ENCODE measurements at places on chromosomes 7 and 10.

- DNase-seq, result no peak
Observed at GRCh38 chr10:124381011-124381611, 37.6 kb downstream of the OAT start.

DNA sequence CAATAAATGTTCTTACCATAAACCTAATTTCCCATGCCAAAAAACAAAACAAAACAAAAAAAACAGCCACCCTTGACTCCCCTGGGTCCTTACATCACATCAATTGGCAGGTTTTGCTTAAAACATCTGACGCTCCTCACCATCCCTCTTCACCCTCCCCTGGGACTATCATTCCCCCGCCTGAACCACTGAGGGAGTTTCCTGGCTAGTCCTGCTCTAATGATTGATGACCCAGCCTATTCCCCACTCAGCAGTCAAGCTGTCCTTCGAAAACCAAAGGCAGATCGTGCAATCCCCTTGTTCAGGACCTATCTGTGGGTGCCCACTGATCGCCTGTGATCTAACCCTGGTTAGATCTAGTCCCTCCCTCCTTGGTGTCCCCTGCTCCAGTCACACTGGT is 11.2 kb upstream of the FRMPD2 start:
- DNase-seq, result no peak

DNA sequence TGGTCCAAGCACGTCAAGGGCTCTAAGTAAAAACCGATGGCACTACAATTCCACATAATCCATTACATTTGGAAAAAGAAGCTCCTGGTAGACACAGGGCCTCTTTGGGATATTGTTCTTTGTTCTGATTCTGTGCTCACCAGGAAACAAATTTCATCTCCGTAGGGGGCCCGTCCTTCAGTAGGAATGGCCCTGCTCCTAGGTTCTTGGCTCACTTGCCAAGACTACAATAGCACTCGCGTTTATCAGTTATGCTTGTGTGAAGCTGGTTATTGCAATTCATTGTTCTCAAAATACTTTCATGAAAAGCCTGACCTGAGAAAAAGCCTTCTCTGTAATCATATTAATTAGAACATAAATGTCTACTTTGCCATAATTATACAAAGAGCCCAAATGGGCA is 10.3 kb upstream of the ZC3HAV1L start:
- no peak for DNase-seq

- DNase-seq, result no peak
Observed at GRCh38 chr10:67401711-67402110, 294.3 kb downstream of the CTNNA3 start.

GRCh38 chr10:48737886-48738285 is 53.2 kb downstream of the WDFY4 start:
- DNase-seq, result no peak

DNA sequence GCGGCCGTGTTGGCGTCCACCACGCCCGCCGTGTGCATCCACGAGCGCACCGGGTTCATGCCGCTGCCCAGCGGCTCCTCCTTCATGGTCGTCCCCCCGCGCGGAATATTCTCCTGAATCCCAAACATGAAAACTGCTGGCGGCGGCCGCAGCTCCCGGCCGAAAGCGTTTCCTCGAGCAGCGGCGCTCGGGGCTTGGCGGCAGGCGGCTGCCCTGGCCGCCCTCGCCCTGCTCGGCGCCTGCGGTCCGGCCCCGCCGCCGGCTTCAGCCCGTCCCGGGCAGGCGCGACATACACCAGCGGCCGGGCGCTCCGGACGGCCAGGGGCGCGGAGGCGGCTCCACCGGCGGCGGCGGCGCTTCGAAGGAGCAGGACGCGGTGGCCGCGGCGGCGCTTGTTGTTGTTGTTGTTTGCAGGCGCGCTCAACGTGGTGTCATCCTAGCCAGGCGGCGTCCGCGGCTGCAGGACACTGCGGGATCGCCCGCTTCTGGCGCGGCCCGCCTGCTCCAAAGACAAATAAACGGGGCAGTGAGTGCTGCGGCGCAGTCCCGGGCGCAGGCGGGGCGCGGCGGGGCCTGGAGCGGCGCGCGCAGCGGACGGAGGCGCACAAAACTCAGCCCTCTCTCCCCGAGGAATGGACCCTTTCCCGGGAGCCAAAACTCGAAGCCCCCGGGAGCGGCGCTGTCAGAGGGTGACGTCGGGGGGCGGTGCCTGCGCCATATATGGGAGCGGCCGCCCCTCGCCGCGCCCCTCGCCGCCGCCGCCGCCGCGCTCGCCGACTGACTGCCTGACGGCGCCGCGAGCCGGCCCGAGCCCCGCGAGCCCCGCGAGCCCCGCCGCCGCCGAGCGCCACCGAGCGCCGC is at the start of gene EBF3:
EBF3 (minus strand) TSS at position 634 of the 861 bp plus-strand sequence; CDS start at position 128, 506 bp downstream.
- peak; percentile 91 for DNase-seq

DNA sequence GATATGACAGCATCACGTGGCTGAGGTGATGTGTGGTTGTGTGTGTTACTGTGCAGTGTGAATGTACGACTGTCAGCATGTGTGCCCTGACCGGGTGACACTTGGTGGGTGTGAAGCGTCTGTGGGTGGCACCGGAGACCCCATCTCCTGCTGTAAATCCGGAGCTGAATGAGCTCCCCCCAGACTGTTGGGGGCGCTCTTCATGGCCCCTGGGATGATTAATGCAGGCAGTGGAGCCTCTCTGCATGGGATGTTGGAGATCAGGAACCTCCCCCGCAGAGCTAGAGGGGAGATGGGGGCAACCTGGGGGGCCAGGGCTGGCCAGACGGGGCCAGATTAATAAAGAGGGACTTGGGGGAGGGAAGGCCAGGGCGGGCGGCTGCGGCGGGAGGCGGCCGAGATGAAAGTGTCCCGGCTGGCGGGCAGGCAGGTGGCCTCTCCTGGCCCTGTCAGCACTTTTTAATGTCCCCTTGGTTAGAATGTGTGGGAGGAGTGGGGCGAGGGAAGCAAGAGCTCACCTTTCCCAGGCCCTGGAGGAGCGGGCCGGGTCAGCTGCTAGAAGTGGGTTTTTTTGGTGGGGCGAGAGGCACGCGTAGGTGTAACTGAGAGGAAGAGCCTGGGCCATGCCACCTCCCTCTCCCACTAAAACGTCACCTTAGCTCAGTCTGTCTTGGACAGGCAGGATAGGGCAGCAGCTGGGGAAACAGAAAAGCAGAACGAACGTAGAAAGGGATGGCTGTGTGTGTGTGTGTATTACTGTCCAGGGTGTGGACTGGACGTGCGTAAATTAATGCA is 34.1 kb downstream of the HIF1AN start:
- DNase-seq, result no peak

- no peak for DNase-seq
Observed at GRCh38 chr7:120344276-120344675, 71.3 kb downstream of the KCND2 start.

DNA sequence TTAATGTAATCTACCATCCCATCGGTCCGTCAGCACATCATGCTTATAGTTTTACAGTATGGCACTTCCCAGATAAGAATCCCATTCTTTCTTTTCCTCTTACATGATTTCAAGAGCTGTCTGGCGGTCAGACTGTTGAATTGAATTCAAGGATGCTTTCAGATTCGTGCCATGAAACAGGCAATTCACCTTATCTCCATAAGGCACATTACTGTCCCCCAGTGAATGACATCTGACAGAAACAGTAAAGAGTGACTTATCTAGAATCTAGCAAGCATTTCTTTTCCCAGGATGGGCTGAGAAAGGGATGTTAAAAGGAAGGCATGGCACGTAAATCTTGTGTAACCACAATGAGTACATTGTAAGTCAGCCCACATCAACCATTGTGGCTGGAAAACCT is 61.1 kb upstream of the SEM1 start:
- DNase-seq, result no peak

DNA sequence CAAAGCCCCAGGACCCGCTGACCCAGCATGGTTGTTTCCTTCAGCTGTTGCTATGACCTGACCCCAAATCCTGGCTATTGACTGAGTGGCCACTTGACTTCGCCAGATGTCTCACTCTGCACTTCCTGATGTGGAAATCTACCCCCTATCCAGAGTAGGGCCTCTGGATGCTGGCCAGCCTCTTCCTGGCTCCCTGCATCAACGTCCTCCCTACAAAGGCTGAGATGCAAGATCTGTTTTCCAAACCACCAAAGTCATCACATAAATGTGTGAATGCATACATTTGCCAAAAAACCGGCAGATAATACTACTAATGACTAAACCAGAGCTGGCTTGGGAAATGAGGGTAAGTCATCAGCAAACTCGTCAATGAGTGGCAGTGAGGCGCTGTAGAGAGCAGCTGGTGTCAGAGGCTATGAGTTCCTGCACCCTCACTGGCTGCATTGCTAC is 70.4 kb downstream of the PYROXD2 start:
- peak; percentile 92 for DNase-seq

GRCh38 chr7:83947260-83947659 is 247.3 kb downstream of the SEMA3A start:
- no peak for DNase-seq

DNA sequence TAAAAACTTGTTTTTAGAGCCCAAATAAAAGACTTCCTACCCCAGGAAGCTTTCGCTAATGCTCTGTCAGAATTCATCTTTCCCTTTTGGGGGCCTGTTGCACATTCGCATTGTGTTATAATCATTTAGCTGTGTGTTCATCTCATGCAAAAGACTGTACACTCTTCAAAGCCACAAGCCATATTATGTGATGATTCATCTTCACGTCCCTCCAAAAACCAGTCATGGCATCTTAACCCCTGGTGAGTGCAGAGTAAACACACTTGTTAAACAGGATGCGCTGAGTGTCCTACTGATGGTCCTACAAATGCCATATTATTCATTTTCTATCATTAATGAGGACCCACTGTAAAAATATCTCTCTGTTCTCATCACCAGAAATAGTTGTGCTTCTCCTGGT is 235.4 kb downstream of the KIAA1217 start:
- DNase-seq, result no peak

GRCh38 chr10:94403380-94404213 is 1.3 kb downstream of the TBC1D12 start:
- peak; percentile 83 for DNase-seq

DNA sequence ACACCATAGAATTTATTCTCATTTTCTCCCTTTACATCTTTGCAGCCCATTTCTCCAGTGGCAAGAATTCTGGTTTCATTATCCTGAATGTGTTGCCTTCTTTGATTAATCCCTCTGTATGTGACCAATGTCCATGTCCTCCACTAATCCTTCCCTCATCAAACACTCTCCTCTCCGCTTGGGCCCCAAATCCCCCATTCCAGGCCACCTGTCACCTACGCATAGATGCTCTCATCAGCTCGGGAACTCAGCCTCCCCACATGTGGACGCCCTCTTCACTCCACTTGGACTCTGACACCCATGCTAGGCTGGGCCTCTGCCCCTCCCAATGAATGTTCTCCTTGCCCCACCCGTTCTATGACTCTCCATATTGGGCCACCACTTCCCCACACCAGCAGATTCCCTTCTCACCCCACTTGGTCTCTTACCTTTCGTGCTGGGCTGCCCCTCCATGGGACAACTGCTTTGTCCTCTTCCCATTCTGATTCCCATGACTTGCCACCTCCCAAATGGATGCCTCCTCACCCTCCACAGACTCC is 18.7 kb upstream of the RBM20 start:
- DNase-seq, result no peak

- no peak for DNase-seq
Observed at GRCh38 chr7:23893942-23894891, 184.2 kb downstream of the STK31 start.

DNA sequence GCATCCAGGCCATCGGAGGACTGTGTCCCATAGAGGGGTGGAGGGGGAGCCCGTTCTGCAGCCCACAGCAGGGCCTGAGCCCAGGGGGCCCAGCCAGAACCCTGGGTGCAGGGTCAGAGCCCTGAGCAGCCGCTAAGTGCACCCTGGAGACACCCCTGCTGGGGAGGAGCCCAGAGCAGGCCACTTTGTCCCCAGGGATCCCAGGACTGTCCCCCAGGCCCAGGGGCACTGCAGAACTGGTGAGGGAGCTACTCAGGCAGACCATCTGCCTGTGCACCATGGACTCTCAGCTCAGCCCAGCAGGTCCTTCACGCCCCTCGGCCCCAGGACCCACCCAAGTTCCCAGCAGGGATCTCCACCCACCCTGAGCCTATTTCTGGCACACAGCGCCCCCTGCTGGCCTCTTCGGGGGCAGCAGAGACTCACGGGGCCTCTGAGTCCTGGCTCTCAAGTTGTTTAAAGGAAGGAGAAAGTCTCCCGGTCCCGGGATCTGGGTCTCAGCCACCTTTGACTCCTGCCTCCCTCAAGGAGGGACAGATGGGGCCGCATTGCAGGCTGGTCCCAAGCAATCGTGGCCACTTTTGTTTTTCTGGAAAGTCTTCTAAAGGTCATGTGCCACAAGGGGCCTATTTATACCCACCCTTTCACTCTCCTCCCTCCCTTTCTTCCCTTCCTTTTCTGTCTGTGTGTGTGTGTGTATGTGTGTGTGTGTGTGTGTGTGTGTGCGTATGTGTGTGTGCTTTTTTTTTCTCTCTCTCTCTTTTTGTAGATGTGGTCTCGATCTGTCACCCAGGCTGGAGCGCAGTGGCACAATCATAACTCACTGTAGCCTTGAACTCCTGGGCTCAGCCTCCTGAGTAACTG is 90.3 kb downstream of the MYL10 start:
- peak; percentile 51 for DNase-seq

DNA sequence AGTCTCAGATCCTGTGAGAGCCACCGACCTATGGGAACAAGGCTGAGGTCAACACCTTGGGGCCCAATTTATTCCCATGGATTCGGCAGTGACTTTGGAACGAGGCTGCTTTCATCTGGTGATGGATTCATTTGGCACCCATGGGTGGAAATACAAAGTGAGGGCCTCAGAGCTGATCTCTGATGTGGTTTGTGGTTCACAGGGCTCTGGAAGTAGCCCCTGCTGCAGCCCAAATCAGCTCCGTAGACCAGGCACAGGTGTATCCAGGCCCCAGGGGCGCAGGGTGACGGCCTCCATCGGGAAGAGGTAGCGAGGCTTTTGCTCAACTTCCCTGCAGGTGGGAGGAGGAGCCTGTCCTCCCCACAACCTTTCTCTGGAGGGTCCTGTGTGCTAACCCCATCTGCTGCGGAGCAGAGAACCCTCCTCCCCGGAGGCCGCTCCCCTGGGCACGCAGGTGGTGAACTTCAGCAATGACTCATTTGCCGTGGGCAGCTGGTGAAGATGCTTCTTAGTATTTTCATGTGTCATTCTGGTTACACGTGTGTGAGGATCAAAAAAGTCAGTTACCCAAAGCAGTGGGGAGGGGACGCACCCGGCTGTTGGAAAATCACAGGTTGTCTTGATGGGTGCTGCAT is 7.5 kb upstream of the JAKMIP3 start:
- DNase-seq, result no peak

DNA sequence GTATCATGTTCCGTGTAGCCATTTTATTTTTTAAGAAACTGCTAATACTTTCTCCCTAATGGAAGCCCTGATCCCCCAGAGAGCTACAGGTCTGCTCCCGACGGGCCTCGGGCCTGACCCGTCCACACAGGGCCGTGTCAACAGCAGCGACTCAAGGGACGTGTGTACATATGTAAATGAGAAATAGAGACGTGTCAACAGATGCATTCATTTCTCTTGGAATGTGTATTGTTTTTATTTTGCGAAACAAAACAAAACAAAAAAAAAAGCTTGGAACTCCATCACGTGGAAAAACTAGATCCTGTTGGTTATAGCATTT is 31.7 kb upstream of the PPIF start:
- no peak for DNase-seq

GRCh38 chr10:78813526-78813925 is 255.2 kb upstream of the ZMIZ1 start:
- DNase-seq, result no peak
